H4 (cell line): ENCODE measurements at places on chromosomes 12 and 14. TPM values are rescaled to one million over a fixed set of nuclear protein-coding genes. Genes with fewer than 3 reads are reported as not detected.

RBM23 gene
- total RNA-seq: 98.4 and 119 TPM in 2 replicates

TAS2R9 gene
- total RNA-seq: not detected in 2 replicates

DNA sequence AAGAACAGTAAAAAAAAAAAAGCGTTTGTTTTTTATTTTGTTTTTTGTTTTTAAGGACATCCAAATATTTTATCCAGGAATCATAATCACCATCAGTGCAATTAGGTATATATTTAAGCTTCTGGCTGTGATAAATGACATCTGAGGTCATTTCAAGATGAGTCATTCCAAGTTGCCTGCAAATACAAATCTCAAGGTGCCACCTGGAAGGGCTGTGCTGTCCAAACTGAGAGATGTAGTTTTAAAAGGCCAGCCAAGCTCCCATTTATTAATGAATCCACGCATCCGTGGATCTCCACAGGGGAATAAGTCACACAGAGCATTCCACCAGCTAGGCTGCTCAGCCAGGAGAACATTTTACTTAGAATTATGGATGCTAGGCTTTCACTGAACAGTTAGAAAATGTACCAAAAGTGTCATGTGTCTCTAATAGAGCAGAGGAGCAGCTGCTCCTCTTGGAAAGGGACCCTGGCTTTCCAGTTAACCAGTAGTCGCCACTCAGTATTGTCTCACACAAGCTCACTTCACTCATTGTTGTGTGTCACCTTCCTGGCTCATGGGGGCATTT is 1151.4 kb upstream of the TMEM132C start:
- DNase-seq: no peak

KRT6B gene
- total RNA-seq: not detected in 2 replicates

DNA sequence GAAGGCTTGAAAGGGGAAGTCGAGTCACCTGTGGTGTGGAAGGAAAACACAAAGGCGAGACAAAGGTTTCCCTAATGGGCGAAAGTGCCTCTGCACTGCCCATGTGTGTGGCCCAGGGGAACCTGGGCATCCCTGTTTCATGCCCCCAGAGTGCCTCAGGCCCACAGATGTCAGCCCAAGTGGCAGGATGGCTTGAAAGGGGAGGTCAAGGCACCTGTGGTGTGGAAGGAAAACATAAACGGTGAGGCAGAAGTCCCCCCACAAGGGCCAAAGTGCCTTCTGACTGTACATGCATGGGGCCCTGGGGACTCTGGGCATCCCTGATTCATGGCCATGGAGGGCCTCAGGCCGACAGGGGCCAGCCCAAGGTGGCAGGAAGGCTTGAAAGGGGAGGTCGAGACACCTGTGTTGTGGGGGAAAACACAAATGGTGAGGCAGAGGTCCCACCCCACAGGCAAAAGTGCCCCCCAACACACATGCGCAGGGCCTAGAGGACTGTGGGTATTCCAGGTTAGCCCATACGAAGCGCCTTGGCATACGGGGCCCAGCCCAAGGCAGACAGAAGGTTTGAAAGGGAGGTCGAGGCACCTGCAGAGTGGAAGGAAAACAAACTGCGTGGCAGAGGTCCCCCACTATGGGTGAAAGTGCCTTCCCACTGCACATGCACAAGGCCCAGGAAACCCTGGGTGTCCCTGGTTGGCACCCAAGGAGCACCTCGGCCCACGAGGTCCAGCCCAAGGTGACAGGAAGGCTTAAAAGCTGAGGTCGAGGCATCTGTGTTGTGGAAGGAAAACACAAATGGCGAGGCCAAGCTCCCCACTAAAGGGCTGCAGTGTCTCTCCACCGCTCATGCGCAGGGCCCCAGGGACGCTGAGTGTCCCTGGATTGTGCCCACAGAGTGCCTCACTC is 382.3 kb downstream of the ALG10 start:
- DNase-seq: peak; percentile 1

AMHR2 gene
- total RNA-seq: not detected in 2 replicates
